Upper lobe of left lung (tissue), 6 donors: ENCODE measurements at places on chromosomes 2 and 18. TPM values are rescaled to one million over a fixed set of nuclear protein-coding genes. Genes with fewer than 3 reads are reported as not detected.

Gene PSTPIP2
- 10.2 TPM for total RNA-seq

- peaks cover 7% of the 10 kb centered on the region for H3K4me1 ChIP-seq
- no peaks in the 10 kb centered on the region for H3K36me3 ChIP-seq
- no peaks in the 10 kb centered on the region for H3K27me3 ChIP-seq
- H3K4me3 ChIP-seq, result no peak overlapping the region
- no peak overlapping the region for H3K27ac ChIP-seq
These were observed 56.2 kb upstream of the ROCK1 start for GRCh38 chr18:21167641-21168377.

DNA sequence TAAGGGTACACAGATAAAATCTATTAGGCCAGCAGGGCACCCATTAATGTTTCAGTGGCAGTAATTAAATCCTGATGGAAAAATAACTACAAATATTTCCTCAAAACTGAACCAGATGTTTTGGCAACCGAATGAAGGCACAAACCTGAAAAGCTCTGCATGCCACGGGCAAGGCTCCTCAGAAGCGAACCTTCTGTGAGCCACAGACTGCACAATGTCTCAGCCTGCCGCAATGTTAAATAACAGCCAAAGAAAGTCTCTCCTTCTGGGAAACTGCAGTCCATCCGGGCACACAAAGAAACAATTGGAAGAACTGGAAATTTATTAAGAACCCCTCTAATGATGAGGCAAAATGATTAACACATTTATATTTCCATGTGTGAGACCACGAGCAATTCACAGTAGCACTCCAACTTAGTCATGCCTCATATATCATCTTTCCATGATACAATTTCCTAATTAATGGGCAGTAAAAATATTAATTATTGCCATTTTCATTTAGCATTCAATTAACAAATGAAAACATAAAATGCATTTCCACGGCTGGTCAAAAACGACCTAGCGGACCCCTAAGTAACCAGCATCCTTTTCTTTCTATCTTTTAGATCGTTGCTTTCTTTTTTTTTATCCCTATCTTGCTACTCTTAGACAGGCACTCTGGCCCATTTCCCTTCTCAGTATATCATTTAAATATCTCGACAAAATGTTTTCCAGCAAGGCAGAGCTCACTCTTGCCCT, 237.5 kb downstream of the EPHA4 start:
- H3K27ac ChIP-seq, result no peak overlapping the region
- no peaks in the 10 kb centered on the region for H3K27me3 ChIP-seq
- no peak overlapping the region for H3K4me3 ChIP-seq
- no peaks in the 10 kb centered on the region for H3K36me3 ChIP-seq
- H3K4me1 ChIP-seq, result no peaks in the 10 kb centered on the region
- DNase-seq, result no peak

- peaks cover 64% of the 10 kb centered on the region for H3K36me3 ChIP-seq
- DNase-seq, result no peak
- no peak overlapping the region for H3K4me3 ChIP-seq
- H3K27ac ChIP-seq, result no peak overlapping the region
- H3K27me3 ChIP-seq, result no peaks in the 10 kb centered on the region
These were observed 60.5 kb downstream of the HDLBP start for GRCh38 chr2:241254904-241255351.

Gene TGFA
- total RNA-seq, result 7.2 TPM

DNA sequence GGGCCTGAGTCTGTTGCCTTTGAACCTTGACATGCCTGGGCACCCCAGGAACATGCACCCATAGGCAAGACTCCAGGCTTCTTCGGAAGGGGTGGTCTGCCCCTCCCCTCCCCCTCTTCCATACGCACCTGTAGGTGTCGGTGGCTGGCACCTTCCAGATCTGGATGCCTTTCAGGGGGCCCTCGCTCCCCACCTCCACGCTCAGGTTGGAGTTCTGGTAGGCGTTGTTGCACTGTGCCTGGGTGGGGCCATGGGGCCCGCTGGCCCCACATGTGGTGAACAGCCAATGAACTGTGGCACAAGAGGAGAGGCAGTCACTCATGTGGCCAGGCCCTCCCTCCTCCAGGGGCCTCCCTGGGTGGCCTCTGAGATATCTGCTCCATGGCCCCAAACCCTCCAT, 135.8 kb downstream of the CLIP4 start:
- DNase-seq, result no peak
- H3K27me3 ChIP-seq, result no peaks in the 10 kb centered on the region
- no peak overlapping the region for H3K27ac ChIP-seq

Gene IL36A
- not detected for total RNA-seq
